ENCODE measurements at places on chromosomes 7 and 10. TPM values are rescaled to one million over a fixed set of nuclear protein-coding genes. Genes with fewer than 3 reads are reported as not detected.

The EIF3B gene
- total RNA-seq, result 201 TPM

GRCh38 chr7:73742753-73743641 lies 4.4 kb upstream of the ABHD11 start:
- H3K27ac ChIP-seq, result peak overlapping the region; percentile 97
- H3K36me3 ChIP-seq, result no peaks in the 10 kb centered on the region
- no peak overlapping the region for H3K4me3 ChIP-seq

DNA sequence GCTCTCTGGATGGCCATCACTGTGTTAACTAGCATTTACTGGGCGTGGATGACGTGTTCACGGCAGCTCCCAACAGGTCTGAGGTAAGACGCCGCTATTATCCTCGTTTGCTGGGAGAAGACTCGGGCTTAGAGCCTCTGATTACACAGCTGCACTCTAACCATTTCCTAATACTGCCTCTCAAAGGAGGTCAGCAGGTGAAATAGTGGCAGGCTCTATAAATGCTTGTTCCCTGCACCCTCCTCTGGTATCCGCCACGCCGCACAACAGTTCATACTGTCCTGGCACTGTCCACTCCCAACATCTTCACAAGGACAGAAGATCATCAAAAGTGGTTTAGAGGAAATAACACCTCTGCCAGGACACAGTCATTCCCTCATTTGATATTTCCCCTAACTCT lies 28.3 kb downstream of the HIPK2 start:
- DNase-seq, result no peak
- H3K4me1 ChIP-seq, result peaks cover 24% of the 10 kb centered on the region
- H3K27ac ChIP-seq, result no peak overlapping the region
- H3K27me3 ChIP-seq, result no peaks in the 10 kb centered on the region

- DNase-seq, result no peak
- H3K4me1 ChIP-seq, result no peaks in the 10 kb centered on the region
- no peaks in the 10 kb centered on the region for H3K27me3 ChIP-seq
- H3K36me3 ChIP-seq, result no peaks in the 10 kb centered on the region
These were observed at the start of gene CALHM1 for GRCh38 chr10:103458720-103459119. TSS of gene CALHM1 (minus strand) at chr10:103458900. CDS start at chr10:103458751, 149 bp downstream.

GRCh38 chr10:91416339-91416855 lies 6.3 kb downstream of the HECTD2 start:
- H3K27me3 ChIP-seq, result no peaks in the 10 kb centered on the region
- H3K4me1 ChIP-seq, result peaks cover 16% of the 10 kb centered on the region
- H3K27ac ChIP-seq, result no peak overlapping the region

GRCh38 chr7:87872346-87872745 lies 3.8 kb downstream of the SLC25A40 start:
- no peaks in the 10 kb centered on the region for H3K27me3 ChIP-seq
- H3K4me1 ChIP-seq, result peaks cover 10% of the 10 kb centered on the region
- H3K27ac ChIP-seq, result no peak overlapping the region
- no peak for DNase-seq

The ZPBP gene
- not detected for total RNA-seq

DNA sequence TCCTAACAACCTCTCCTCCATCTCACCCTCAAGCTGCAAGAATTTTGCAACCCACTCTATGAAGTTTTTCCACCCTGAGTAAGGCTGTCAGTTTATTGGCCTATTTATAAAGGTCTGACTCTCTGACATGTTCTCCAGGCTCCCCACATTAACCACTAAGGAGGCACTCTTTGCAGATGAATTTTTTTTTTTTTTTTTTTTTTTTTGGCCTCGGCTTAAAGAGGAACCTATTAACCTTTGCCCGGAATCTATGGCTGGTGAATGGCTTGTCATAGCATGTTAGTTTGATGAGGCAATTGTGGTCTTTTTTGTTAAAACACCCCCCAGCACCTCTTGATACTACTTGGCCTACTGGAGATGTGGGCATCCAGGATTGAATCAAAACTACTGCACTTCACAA lies 57.1 kb downstream of the TBXAS1 start:
- no peaks in the 10 kb centered on the region for H3K27me3 ChIP-seq
- no peaks in the 10 kb centered on the region for H3K4me1 ChIP-seq
- H3K4me3 ChIP-seq, result no peak overlapping the region
- DNase-seq, result no peak

DNA sequence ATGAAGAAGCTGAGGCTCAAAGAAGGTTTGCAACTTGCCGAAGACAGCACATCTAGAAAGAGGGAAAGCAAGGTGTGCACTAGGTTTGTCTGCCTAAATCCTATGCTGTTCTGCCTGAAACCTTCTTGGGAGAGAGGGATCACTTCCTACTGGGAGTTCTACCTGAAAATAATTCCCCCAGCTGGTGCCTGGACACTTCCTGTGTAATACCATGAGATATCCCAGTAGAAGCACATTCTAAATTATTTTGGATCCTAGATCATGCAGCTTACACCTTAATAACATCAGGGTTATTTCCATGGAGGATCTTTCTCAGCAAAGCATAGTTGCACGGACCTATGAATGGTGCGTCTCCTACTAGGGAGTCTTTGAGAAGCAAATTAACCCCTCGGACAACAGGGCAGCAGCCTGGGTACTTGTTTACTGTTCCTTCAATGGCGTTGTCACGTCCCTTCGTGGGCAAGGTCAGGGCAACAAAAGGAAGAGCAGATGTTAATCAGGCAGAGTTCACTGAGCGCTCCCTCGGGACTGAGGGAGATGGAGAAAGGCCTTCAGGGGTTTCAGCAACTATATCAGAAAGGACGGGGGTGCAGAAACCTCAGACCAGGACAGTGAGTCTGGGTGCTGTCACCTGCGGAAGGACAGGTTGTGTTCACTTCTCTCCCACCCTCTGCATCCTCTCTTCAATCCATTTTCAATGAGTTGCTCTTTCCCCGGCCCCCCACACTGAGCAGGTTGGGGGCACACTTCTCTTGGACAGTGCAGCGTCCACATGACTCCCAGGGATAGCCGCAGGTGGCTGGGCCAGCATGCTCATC lies 44.0 kb downstream of the OAT start:
- no peak overlapping the region for H3K4me3 ChIP-seq
- no peak for DNase-seq
- H3K27me3 ChIP-seq, result peaks cover 11% of the 10 kb centered on the region
- H3K27ac ChIP-seq, result no peak overlapping the region

- H3K4me3 ChIP-seq, result no peak overlapping the region
- H3K27me3 ChIP-seq, result peaks cover 20% of the 10 kb centered on the region
- H3K4me1 ChIP-seq, result peaks cover 11% of the 10 kb centered on the region
These were observed 4.5 kb downstream of the GPRIN2 start for GRCh38 chr10:46551701-46552525.

DNA sequence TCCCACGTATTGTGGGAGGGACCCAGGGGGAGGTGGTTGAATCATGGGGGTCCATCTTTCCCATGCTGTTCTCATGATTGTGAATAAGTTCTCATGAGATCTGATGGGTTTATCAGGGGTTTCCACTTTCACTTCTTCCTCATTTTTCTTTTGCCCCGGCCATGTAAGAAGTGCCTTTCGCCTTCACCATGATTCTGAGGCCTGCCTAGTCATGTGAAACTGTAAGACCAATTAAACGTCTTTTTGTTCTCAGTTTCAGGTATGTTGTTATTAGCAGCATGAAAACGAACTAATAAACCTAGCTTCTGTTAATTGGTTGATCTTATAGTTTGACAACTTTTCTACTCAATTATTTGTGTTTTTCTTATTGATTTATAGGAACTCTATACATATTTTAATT lies 206.3 kb downstream of the NXPH1 start:
- H3K27ac ChIP-seq, result no peak overlapping the region
- no peaks in the 10 kb centered on the region for H3K36me3 ChIP-seq
- no peaks in the 10 kb centered on the region for H3K4me1 ChIP-seq
- no peak overlapping the region for H3K4me3 ChIP-seq
- DNase-seq, result no peak

DNA sequence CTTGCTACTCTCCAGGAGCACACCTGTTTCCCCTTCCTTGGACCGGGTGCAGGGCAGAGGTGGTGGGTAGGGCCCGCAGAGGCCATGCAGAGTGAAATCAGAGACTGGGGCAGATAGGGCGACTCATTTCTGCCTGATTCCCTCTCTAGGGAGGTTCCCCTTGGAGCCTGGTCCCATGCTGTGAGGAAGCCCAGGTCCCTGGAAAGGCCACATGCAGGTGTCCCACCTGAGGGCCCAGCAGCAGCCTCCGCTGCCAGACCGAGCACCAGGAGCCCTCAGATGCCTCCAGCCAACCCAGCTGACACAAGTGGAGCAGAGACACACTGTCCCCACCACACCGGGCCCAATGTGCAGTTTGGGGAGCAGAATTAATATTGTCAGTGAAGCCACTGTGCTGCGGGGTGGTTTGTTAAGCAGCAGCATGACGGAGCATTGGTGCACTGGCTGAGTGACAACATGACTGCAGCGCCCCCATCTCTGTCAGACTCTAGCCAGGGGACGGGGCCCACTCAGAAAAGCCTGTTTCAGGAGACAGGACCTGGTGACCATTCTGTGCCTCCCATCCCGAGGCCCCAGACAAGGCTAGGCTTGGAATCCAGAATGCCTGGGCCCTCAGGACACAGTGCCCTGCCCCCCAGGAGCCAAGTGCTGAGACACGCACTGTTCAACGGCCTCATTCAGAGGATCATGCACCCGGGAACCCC lies 30.4 kb upstream of the RET start:
- no peak overlapping the region for H3K27ac ChIP-seq
- H3K4me1 ChIP-seq, result no peaks in the 10 kb centered on the region
- H3K36me3 ChIP-seq, result no peaks in the 10 kb centered on the region

The TCAF2 gene
- total RNA-seq, result 3.0 TPM

DNA sequence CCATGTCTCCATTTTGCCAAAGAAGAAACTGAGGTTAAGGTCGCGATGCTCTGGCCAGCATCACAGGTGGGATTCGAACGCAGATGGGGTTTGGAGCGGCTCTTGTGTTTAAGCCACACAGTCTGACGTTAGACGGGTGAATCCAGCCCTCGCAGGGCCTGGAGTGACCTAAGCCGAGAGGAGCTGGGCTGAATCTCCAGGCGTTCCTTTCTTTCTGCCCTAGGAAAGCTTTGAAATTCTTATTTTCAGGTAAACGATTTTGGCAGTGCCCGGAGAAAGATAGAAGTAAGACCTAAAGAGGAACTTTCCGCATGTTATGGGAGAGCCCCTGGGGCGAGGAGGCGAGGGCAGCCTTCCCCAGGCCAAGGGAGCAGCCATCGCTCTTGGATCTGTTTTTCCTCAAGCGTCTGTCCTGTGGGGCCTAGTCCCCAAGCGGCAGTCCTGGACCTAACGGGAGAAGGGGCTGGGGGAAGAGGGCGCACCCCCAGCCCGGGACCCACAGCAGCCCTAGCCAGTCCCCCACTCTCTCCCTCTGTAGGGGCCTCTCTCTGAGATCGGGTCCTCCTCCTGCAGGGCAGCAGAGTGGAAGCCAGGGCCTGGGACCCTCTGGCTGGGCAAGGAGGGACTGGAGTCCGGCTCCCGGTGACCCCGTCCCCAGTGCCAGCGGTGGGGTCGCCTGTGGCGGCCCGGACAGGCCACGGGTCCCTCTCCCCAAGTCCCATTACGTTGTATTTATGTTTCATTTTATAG lies 8.9 kb upstream of the LBX1 start:
- H3K36me3 ChIP-seq, result no peaks in the 10 kb centered on the region
- no peak overlapping the region for H3K27ac ChIP-seq
- no peak overlapping the region for H3K4me3 ChIP-seq

DNA sequence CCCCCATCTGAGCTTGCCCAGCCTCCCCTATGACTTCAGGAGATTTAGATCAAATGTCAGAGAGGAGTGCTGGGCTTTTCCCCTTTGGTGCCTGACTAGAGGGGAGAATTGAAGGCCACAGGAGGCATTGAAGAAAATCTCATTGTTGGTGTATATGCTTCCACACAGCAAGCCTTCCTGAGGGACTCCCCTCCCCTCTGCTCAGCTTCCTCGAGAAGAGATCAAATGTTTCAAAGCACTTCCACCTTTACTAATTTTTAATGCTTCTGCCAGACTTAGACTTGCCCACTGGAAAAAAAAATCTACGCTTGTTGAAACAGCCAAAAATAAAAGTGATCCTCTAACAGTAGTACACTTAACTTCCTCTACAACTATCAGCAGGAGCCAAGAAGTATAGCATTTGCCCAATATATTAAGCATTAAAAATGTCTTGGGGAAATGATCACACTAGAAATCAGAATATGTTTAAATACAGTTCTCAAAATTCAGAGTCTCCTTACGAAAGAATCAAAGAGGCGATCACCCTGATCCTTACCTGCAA lies 79.3 kb downstream of the FZD1 start:
- H3K4me3 ChIP-seq, result no peak overlapping the region
- H3K4me1 ChIP-seq, result no peaks in the 10 kb centered on the region
- H3K27me3 ChIP-seq, result no peaks in the 10 kb centered on the region

The SAMD8 gene
- 14.2 TPM for total RNA-seq

The HOXA4 gene
- total RNA-seq, result 3.5 TPM

The NUTM2D gene
- total RNA-seq, result 4.0 TPM

DNA sequence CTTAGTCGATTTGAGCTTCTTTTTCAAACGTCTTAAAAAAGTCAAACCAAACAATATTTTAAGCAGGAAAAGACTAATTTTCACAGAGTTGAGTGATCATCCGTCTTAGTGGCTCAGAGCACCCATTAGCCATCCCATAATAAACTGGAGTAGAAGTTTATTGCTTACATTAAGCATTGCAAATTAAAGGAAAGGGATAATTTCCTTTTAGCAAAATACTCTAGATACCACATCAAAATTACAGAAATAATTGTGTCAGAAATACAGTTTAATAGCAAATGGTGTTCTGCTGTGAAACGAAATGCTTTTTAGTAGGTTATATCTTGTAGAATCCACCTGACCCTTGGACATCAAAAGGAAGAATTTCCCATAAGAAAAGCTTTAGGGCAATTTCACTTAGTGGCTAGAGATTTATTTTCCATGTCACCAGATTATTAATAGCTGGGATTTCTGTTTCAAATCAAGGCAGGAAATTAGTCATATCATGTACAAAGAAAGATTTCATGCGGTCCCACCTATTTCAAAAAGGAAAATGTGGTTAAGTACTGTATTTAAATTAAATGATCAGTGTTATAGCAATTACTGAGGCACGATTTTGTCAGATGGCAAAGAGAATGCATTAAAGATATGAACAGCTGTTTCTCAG lies 96.2 kb downstream of the NPTX2 start:
- no peaks in the 10 kb centered on the region for H3K4me1 ChIP-seq
- H3K27me3 ChIP-seq, result no peaks in the 10 kb centered on the region
- no peaks in the 10 kb centered on the region for H3K36me3 ChIP-seq
- no peak for DNase-seq

The PTF1A gene
- not detected for total RNA-seq

The IL15RA gene
- 3.7 TPM for total RNA-seq

DNA sequence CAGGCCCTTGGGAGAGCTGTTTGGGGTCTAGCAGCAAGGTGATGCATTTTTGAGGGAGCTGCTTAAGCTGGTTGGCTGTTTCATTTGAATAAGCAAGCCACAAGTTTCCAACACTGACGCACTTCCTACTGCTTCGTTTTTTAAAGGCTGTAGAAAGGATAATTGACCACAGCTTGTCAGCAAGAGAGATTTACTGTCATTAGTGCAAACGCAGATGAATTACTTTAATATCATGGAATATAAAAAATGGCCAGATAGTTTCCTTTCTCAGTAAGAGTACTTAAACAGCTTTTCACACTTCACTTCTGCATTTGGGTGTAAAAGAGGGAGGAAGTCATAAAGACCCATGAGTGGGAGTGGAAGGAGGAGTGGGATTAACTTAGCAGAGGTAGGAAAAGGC lies 61.5 kb downstream of the FZD1 start:
- H3K4me1 ChIP-seq, result no peaks in the 10 kb centered on the region
- H3K27me3 ChIP-seq, result no peaks in the 10 kb centered on the region
